ENCODE measurements at places on chromosomes 5 and 9.

GRCh38 chr9:127873223-127873691 is 4.2 kb downstream of the AK1 start:
- no peak for DNase-seq

DNA sequence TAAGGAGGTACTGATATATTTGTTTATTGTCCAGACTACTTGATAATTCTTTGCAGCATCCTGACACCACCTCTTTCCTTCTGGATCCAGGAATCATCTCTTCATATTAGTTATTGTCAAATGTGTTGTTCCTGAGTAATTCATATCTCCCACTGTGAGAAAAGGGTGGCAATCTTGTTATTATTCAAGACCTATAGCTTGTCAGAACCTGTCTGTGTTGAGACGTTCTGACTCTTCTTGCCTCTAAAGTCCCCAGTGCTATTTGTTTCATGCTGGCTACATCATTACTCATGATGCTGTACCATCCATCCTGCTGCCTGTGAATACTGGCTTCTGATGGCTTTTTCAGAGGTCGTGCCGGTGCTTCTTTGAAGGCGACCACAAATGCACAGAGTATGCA is 68.7 kb upstream of the TAF11L2 start:
- DNase-seq, result no peak

- DNase-seq, result no peak
Measured at GRCh38 chr5:149118463-149118862, 22.8 kb upstream of the ABLIM3 start.

DNA sequence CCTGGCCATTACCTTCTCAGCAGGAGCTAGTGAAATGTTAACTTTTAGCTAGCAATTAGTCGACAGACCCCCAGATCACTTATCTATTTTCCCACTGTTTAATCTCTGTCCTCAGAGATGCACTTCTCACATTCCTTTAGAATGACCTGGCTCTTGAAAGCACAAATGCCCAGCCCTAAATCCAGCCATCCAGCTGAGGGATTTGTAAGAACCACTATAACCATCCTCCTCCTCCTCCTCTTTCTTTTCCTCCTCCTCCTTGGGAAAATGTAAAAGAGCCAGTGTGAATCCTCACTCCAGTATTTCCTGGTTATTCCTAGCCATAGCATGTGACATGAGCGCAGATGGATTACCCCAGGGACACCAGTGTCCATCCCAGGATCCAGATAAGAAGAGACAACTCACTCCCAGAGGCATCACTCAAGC is 124.3 kb downstream of the ENC1 start:
- no peak for DNase-seq

DNA sequence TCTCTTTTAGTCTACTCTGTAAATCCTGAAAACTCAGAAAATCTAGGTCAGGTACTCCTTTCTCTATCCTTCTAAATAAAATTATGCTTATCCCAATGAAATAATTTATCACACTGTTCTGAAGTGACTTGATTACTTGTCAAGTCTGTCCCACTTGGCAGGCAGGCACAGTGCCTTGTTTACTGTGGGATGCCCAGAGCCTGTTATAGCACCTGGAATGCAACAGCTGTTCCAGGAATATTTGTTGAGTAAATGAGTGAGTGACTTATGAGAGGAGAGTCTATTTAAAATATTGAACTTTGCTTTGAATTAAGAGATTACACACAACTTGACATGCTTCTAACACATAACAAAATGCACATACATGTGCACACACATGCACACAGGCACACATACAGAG is 130.0 kb downstream of the MPDZ start:
- DNase-seq, result no peak

GRCh38 chr5:96933764-96934707 is 1.8 kb upstream of the LNPEP start:
- DNase-seq, result no peak

DNA sequence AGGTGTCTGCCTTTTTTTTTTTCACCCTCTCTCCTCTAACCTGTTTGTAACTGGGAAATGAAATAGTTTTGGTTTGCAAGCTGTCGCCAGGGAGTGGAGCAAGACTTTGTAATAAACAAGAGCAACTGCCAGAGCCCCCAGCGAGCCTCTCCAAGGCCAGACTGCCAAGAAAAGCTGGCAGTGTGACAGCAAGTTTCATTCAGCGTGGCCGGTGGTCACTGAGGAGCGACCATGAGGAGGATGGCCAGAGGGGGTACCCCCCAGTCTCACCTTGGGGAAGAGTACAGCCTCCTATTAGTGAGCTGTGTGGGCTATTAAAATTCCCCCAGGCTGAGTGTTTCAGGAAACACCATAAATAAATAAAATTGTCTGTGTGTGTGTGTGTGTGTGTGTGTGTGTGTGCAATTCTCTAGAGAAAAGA is 49.9 kb downstream of the ZFAND5 start:
- no peak for DNase-seq

GRCh38 chr9:22237497-22238363 is 208.9 kb upstream of the DMRTA1 start:
- no peak for DNase-seq

DNA sequence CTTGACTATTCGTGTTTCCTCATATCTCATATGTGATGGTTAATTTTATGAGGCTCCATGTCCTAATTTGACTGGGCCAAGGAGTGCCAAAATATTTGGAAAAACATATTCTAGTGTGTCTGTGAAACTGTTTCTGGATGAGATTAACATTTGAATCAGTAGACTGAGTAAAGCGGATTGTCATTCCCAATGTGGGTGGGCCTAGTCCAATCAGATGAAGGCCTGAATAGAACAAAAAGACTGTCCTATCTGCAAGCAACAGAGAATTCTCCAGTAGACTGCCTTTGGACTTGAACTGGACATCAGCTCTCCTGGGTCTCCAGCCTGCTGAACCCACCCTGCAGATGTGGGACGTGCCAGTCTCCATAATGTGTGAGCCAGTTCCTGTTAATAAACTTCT is 13.5 kb upstream of the SLCO4C1 start:
- no peak for DNase-seq

- no peak for DNase-seq
Measured at GRCh38 chr5:168710706-168711105, 131.5 kb upstream of the PANK3 start.

DNA sequence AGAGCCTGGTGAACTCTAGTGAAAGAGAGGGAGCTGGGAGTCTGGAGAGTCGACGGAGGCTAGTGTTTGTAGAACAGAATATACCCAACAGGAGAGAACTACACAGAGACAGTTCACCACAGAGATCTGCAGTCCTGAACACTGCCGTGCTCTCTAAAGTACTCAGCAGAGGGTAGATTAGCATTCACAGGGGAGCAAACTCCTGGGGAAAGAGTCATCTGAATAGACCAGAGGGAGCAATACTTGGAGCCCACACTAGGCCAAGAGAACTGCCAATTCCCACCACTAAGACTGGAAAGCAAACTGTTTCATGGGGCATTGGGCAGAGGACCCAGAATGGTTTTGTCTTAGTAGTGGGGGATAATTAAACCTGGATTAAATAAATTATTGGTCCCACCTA is 235.6 kb downstream of the EDIL3 start:
- no peak for DNase-seq

DNA sequence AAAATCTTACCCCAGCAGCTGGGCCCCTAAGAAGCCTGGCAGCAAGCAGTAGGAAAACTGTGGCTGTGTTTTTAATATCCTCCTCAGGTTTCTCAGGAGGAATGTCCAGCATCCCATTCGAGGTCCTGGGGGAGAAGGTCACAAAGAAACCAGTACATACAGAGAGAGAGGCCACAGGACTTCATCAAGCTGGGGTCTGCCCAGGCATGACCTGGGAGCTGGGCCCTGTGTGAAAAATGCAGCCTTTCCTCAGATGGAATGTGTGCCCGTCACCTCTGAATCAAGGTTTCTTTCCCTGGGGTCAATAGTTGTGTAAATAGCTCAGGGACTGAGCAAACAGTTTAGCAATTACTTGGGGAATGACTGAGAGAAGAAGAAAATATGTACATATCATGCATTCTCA is 33.9 kb upstream of the RAD23B start:
- no peak for DNase-seq

DNA sequence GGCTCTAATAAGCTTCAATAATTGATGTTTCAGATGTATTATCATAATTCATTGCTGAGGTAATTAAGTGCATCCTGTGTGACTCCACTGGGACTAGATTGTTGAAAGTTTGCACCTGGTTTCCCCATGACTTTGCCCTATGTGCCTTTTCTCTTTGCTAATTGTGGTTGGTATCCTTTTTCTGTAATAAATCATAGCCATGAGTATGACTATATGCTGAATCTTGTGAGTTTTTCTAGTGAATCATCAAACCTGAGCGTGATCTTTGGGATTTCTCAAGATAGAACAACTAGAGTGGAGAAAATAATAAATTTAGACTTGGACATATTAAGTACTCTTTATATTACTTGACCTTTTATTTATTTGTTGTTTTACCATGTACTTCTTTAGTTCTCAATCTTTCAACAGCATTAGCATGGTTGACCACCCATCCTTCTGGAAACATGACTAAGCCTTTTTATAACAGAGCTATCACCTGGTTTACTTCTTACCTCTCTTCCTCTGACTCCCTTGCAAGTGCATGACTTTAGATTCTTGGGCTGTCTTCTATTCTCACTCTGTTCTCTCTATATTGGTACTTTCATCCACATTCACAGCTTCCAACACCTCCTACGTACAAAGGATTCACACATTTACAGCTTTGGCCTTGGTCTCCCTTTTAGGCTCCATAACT is 239.6 kb upstream of the TAS2R1 start:
- DNase-seq, result no peak

GRCh38 chr9:113160571-113160970 is 9.8 kb downstream of the SLC31A2 start:
- no peak for DNase-seq

- no peak for DNase-seq
Measured at GRCh38 chr5:139371482-139372435, 11.3 kb downstream of the SLC23A1 start.

- no peak for DNase-seq
Measured at GRCh38 chr5:109853377-109853776, 163.7 kb downstream of the MAN2A1 start.

DNA sequence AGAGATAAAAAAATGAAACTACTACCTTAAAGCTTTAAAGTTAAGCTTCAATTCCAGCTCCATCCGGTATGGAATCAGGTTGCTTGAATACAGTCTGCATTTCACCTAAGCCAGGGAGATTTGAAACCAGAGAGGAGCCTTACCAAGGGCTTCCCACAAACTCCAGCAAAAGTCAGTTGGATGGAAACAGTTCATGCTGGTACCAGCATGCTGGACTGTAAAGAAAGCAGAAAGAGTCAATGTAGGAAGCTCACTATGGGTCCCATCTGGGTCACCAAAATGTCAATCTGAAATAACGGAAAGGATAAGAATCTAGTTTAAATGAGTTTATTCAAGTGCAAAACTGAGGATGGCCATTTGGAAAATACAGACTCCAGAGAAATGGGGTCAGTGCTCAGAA is 65.3 kb downstream of the CDO1 start:
- DNase-seq, result no peak

- DNase-seq, result no peak
Measured at GRCh38 chr9:94511134-94511954, 43.5 kb upstream of the PCAT7 start.

DNA sequence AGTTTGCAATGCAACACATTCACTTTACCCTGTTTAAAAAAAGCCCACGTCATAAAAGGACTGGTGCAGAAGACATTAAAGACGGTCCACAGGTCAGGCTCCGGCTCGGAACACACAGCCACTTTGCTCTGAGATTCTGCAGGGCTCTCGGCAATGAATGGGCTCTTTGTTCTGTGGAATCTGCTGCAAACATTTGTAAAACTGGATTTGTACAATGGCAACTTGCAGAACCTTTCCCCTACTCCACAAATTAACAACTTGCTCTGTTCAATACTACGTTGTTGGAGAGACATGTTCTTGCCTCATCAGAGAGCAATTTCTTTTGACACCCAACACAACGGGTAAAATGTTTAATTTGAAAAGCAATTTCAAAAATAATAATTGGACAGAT is 13.0 kb upstream of the NR5A1 start:
- no peak for DNase-seq

DNA sequence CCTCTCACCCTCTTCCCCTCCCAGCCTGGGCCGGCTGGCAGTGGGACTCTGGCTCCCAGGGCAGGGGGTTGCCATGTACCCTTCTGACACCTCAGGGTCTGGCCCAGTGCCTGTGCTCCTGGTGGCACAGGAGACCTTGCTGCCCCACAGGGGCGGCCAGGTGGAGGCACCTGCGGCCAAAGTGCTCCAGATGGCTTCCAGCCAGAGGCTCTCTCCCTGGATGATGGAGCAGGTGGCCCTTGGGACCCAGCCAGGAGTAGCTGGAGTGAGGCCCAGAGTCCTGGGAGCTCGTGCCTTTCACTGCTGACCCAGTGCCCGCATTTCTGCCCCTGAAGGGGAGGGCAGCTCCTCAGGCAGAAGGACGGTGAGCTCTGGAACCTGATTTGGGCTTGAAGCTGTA is 87.3 kb downstream of the NTNG2 start:
- no peak for DNase-seq

DNA sequence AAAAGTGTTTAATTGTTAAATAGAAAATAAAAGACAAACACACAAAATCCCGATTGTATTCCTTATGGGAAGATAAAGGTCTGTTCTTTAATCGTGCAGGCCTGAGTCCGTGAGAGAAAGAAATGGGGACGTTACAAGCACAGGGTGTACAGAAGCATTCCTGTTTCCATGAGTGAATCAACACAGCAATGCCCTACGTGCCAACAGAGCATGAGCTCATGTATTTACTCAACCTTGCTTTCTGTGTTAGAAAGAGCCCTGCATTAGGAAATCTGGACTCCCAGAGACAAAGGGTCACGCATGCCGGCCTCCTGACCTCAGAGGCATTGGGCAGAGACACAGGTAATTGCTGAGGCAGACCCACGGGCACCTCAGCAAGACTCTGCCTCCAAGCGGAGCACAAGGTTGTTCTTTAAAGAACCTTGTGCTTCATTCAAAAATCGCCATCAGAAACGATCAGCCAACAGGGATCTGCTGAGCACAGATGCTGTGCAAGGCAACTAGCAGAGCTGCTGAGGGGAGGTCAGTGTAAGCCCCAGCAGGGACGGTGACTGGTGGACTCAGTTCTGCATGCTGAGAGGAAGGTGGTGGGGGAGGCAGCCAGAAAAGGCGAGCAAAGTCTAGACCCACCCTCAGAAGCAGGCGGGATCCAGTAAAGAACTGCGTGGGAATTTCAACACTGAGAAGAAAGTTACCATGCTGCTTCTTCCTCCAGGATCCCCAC is 101.0 kb downstream of the TLE1 start:
- DNase-seq, result no peak

DNA sequence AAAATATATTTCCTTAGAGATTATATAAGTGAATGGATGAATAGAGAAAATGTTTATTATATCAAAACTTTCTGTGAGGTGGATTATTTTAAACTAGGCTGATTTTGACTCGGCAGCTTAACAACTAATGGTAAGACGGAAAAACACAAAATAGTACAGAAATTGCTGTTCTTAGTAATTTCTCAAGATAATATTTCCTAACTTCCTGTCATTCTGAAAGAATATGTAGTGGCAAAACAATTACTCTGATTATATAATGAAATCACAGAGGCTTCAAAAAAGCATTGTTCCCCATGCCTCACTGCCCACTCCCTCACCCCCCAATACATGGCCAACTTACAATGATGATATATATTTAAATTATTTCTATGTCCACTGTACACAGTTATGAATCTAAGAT is 85.4 kb downstream of the YTHDC2 start:
- no peak for DNase-seq

Data from stimulated activated CD8-positive, alpha-beta memory T cell treated with anti-CD3 and anti-CD28 coated beads, Interleukin-15, amount 100 ng/mL, for 1 hour (primary cell).